ENCODE measurements at places on chromosomes 13 and 19.
A peak's percentile ranks its signal among the peaks of the same experiment; 100 is the strongest.

DNA sequence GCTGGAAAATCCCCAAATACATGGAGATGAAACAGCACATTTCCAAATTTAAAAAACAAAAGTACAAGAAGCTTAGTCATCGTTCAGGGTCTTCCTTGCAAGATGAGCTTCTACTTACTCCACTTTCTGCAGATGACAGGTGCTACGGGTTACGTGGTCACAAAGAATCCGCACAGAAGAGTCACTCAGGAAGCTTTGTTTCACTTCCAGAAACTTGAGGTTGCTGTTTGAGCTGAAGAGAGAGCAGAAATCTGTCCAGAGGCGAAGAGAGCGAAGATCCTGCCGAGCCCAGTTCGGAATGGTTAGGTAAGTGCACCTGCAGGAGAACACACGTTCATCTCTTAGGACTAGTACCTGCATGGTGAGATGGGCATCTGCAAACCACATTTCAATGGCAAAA is 9.4 kb downstream of the NLRP7 start:
- DNase-seq = peak; percentile 78

GRCh38 chr13:29550430-29550988 is 45.0 kb downstream of the SLC7A1 start:
- no peak for DNase-seq

DNA sequence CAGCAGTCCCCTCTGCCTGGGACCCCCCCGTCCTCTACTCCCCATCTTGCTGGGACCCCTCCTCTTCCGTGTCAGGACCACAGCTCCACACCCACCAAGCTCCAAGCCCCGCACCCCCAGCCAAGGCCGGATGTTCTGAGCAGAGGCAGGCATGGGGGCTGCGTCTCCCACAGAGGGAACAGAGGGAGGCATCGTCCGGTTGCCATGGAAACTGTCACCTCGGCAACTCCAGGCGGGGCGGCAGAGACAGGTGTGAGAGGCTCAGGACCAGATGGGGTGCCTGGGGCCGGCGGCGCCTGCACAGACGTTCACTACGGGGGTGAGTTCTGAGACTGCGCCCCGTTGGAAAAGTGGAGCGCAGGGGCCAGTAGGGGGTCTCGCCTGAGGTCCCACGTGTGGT is 5.4 kb downstream of the RNU6-9 start:
- DNase-seq = no peak

- no peak for DNase-seq
Measured at GRCh38 chr19:45791744-45792469, 738 bp downstream of the DMWD start.

GRCh38 chr19:51687791-51688670 is 5.1 kb upstream of the SPACA6 start:
- DNase-seq = peak; percentile 17

DNA sequence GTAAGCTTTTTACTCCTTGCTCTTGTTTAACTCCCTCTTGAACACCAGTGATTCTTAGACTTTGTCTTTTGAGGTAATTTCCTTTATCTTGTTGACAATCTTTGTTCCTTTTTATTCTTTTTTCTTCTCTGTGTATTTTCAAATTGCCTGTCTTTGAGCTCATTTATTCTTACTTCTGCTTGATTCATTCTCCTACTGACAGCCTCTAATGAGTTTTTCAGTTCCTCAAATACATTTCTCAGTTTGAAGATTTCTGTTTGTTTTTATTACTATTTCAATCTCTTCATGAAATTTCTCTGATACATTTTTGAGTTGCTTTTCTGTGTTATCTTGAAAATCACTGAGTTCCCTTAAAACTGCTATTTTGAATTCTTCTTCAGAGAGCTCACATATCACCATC is 154.1 kb downstream of the ATP8A2 start:
- no peak for DNase-seq

GRCh38 chr13:43368003-43368402 is 344.6 kb downstream of the DNAJC15 start:
- DNase-seq = peak; percentile 18

DNA sequence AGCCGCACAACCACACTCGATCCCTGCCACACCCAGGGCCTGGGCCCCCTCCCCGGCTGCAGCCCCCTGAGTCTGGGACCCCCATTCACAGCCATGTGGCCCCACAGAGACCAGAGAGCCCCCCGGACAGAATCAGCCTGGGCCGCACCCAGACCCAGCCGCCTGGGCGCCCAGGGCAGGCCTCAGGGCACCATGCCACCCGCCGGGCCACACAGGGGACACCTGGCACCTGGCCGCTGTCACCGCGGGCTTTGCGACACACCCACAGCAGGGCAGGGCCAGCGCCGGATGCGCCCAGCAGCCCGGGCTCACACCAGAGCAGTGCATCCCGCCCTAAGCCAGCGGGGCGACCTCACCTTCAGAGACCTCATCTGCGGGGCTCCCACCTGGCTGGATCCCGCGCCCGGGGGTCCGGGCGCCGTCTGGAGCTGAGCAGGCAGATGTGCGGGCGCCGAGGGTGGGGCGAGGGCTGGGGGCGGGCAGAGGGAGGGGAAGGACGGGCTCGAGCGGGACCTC is 443 bp downstream of the TBXA2R start:
- DNase-seq = no peak

DNA sequence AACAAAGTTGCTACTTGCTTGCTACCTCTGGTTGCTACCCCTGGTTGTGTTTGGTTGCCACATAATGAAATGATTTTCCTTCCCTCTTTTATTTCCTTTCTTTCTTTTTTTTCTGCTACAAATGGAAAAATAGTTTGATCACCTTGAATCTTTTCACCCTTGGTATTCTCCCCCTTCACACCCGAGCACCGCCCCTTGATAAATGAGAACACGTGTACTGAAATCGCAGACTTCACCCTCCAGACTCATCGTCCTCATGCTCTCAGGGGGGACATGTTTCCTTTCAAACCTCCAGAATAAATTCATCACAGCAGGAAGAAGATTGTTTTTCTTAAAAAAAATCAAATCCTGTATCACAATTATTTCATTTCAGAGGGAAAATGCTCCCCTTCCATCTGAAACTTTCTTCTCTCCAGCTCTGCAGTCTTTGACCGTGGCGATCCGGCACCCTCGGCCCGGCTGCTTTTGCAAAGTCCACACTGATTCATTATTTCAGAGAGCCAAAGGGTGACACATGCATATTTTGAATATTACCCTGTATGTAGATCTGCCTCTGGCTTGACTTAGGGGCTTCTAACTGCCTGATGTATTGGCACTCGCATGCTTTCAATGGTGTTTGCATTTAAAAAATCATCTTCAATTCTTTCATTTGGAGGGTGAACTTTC is 222.6 kb upstream of the MAB21L1 start:
- DNase-seq = no peak

DNA sequence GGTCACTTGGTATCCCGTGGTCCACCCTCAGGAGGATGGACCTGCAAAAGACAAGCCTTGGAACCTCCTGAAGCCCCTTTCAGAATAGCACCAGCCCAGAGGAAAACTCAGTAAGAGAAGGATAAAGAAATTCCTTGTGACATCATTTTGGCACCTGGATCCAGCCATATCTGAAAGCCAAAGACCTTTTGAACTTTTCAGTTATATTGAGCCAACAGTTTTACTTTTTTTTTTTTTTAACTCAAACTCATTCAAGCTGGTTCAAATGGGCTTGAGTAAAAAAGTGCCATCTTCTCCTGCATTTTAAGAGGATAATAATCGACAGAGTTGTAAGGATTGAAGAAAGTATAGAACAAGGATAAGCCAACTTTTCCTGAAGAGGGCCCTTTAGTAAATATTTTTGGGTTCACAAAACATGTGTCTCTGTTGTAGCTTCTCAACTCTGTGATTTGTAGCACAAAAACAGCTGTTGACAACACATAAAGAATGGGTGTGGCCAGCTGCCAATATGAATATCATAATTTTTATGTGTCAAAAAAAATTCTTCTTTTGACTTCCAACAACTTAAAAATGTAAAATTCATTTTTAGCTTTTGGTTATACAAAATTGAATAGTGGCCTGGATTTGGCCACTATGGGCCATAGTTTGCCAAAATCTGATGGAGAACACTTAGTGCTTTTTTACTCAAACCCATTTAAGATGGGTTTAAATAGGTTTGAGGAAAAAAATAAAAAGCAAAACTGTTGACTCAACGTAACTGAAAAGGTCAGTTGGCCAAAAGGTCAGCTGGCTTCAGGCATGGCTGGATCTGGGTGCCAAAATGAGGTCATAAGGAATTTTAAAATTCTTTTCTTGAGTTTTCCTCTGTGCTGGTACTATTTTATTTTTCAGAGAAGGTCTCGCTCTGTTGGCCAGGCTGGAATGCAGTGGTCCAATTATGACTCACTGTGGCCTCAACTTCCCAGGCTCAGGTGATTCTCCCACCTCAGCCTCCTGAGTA is 50.7 kb downstream of the ACSBG2 start:
- DNase-seq = no peak

DNA sequence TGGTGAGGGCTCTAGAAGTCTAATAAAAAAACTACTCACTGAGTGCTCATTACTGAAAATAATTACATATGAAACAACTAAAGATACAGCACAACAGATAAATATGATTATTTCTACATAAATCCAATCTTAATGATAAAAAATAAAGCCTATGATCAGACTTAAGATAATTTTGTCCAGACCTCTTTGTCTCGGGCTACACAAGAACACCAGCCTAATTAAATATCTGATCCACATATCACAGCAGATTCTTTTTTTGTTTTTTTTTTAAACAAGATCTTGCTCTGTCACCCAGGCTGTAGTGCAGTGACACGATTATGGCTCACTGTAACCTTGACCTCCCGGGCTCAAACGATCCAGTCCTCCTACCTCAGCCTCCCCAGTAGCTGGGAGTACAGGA is 30.3 kb upstream of the SMAD9 start:
- DNase-seq = no peak

DNA sequence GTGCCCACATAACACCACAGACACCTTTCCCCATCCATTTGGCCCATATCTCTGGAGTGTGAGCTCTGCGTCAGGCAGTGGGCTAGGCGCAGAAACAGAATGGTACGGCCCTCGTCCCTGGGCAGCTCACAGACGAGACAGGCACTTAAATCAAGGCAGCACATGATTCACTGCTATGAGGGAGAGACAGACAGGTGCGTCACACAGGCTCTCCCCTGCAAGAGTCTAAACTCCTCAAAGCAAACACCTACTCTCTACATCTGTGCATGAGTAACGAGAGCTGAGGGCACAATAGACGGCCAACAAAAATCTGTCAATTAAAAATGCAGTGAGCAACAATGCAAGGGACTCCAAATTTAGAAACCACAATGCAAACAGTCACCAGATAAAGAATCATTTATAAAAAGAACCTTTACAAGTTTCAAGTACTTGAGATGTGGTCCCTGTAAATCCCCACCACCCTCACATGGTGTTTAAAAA is 348.9 kb downstream of the UQCRFS1 start:
- DNase-seq = no peak
